Activated naive CD4-positive, alpha-beta T cell (primary cell): ENCODE measurements at places on chromosomes 12 and 14.

GRCh38 chr12:21650997-21651396 lies 6.6 kb downstream of the LDHB start:
- no peak for DNase-seq

GRCh38 chr14:82636426-82636825 lies 1102.8 kb upstream of the SEL1L start:
- no peak for DNase-seq

GRCh38 chr12:131729254-131729955 lies 18.5 kb downstream of the SFSWAP start:
- no peak for DNase-seq

DNA sequence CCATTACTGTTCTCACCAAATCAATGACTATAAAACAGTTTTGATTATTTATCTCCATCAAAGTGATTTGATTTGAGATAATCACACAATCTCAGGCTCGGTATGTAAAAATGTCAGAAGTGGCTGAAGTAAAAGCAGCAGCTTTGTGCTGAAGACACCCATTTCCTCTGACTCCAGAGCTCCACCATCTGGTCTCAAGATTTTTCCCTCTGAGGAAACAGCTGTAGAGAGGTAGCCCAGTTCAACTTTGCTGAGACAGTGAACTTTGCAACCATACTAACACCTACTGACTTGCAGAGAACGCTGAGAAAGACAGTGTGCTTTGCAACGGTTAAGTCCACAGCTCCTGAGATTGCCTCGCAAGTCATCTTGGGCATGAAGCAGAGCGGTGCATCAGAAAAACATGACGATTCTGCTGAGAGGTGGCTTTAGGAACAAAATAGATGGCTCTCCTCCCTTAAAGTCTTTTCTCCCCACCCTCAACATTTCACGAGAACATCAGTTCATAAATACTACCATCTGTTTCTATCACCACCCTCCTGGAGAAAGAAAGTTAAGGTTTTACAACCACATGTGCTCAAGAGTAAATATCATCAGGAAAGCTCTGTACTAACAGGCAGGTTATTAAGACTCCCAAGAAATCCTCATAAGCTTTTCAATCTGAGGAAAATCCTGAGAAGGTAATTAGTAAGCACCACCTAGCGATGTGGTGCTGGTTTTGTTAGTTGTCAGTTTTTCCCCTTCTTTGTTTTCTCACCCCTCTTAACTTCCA lies 34.8 kb downstream of the HIGD1C start:
- DNase-seq: no peak

- DNase-seq: no peak
Measured at GRCh38 chr12:31594681-31595080, 3.7 kb upstream of the DENND5B start.

DNA sequence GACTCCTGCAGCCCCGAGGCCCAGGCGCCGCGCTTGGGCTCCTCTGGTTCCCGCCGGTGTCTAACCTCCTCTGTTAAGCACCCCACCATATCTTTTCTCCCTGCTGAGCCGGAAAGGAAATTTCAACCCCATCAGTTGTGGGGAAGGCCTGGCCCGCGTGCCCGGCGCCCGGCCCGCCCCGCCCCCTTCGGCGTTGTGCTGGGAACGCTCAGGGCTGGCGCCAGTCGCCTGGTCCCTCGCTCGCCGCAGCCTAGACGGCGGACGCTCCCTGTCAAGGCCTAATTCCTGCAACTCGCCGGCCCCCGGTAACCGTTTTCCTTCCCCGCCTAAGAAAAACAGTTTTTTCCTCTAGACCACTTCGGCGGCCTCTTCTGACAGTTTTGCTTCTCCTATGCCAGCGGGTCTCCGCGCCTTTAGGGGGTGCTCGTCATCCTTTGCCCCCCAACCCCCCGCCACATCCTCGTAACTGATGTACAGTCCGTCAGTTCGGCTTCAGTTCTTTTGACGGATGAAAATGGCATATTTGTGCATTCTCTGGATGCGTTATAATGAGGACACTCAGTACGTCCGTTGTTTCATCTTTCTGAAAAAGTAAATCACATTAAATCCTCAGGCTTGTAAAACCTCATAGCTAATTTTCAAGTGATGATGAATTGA lies 506 bp upstream of the NAP1L1 start:
- peak; percentile 81 for DNase-seq

GRCh38 chr14:43786066-43786762 lies 720.9 kb downstream of the FSCB start:
- no peak for DNase-seq

GRCh38 chr14:77804592-77804991 lies 4.7 kb downstream of the ADCK1 start:
- DNase-seq: no peak

DNA sequence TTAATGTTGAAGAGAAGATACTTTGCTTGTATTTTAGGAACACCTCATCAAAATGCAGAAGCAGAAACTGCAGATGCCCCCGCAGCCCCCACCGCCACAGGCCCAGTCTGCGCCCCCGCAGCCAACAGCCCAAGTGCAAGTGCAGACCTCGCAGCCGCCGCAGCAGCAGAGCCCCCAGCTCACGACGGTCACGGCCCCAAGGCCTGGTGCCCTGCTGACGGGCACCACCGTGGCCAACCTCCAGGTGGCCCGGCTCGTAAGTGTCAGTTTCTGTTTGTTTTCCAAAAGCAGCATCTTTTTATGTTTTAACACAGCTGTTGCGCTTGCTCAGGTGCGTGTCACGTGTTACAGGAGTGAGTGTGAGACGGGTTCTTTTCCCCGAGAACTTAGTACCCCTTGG lies 79.5 kb downstream of the DDX51 start:
- no peak for DNase-seq

GRCh38 chr12:11681207-11681606 lies 31.7 kb downstream of the ETV6 start:
- no peak for DNase-seq

- no peak for DNase-seq
Measured at GRCh38 chr14:103928011-103928890, at the start of gene TDRD9. Gene TDRD9 (plus strand): TSS chr14:103928456. CDS start chr14:103928510, 54 bp downstream.

- DNase-seq: no peak
Measured at GRCh38 chr12:88142610-88142991, 494 bp downstream of the TMTC3 start.

GRCh38 chr14:54718046-54718445 lies 151.1 kb downstream of the SAMD4A start:
- DNase-seq: no peak

GRCh38 chr14:76191297-76191696 lies 39.6 kb downstream of the GPATCH2L start:
- DNase-seq: no peak

GRCh38 chr12:19303496-19303895 lies 135.8 kb upstream of the AEBP2 start:
- DNase-seq: no peak

- DNase-seq: no peak
Measured at GRCh38 chr14:29462321-29462720, 465.3 kb downstream of the PRKD1 start.

DNA sequence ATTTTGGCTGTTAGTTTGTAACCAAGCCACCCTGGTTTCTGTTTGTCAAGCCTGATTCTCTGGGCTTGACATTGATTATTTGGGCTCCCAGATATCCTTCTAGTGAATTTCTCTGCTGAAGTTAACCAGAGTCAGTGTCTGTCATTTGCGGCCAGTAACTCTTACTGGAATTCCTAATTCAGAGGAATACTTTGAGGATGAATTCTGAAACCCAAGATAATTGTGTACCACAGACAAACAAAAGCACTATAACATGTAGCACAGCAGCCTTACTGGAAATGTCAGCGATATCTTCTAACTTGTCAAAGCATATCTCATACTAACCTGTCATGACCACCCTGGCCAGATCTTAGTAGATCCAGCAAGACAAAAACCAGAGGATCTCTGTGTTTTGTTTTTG lies 84.4 kb upstream of the HIF1A start:
- no peak for DNase-seq

- no peak for DNase-seq
Measured at GRCh38 chr14:79354336-79354735, 857.0 kb downstream of the DIO2 start.

- DNase-seq: no peak
Measured at GRCh38 chr14:68376067-68376779, 416.6 kb downstream of the ZFP36L1 start.

GRCh38 chr12:114767906-114768722 lies 84.1 kb upstream of the TBX3 start:
- no peak for DNase-seq

DNA sequence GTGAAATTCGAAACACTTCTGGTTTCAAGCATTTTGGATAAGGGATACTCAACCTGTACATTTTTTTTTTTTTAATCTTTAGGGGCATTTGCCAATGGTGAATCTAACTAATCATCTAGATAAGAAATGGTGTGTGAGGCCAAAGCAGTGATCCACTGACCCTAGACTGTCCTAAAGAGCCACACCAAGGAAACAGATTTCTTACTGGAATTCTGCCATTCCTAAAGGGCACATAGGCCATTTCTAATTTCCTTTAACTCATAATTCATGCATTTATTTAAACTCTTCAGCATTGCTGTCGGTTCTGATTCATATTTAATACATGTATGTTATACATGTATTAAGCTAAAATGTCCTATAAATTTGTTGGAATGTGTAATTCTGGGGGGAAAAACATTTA lies 47.2 kb downstream of the FRS2 start:
- DNase-seq: no peak

GRCh38 chr12:82817368-82817767 lies 130.7 kb downstream of the TMTC2 start:
- DNase-seq: no peak

- no peak for DNase-seq
Measured at GRCh38 chr12:4211372-4211771, 62.2 kb upstream of the CCND2 start.

- DNase-seq: no peak
Measured at GRCh38 chr14:86481104-86481503, 951.2 kb downstream of the FLRT2 start.

GRCh38 chr12:1171657-1172408 lies 180.8 kb downstream of the ERC1 start:
- DNase-seq: no peak

GRCh38 chr14:68199554-68200151 lies 380.1 kb downstream of the RAD51B start:
- DNase-seq: no peak

- DNase-seq: no peak
Measured at GRCh38 chr12:98274430-98275130, 240.8 kb upstream of the TMPO start.

GRCh38 chr12:59084511-59085375 lies 164.4 kb upstream of the LRIG3 start:
- DNase-seq: no peak

- no peak for DNase-seq
Measured at GRCh38 chr14:104296388-104297312, 158.3 kb downstream of the KIF26A start.

GRCh38 chr14:50321009-50321660 lies 9.0 kb downstream of the DMAC2L start:
- DNase-seq: peak; percentile 27

- no peak for DNase-seq
Measured at GRCh38 chr12:5230156-5230555, 186.5 kb downstream of the KCNA5 start.

DNA sequence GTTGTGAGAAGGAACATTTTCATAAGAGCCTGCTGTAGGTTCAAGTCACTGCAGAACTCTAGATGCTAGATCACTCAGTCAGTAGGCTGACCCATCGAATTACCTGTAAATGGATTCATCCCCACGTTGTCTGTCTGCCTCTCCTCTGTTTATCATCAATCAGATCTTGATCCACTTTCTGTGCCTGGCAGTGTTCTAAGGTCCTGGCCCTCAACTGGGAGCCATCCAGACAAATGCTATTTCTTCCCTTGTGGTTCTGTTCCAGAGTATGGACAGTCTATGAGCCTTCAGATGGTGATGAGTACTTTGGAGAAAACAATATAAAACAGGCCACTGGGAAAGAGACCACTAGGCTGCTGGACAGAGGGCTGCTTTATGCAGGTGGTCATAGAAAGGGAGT lies 699.4 kb upstream of the TMEM132C start:
- DNase-seq: no peak

DNA sequence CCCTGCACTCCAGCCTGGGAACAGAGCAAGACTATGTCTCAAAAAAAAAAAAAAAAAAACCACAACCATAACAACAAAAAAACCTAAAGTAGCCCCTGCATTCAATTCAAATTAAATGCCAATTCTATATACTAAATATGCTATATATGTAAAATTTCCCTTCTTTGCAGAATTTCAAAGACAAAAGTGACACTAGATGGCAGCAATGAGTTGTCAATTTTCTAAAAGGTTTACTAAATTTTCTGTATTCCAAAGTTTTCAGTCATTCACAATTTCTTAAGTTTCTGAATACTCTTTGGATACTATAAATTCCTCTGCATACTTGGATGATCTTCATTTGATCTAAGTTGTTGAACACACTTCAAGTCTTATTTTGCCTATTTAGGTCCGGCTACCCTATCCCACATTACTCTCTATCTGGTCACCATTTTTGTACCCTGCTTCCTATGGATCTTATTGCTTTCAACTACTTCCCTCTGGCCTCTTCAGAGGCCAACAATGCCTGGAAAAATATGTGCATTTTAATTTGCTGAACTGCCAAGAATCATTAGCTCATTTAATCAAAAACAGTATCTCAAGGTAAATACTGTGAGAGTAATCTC lies 27.9 kb downstream of the HNRNPC start:
- no peak for DNase-seq

GRCh38 chr12:11672256-11673191 lies 23.1 kb downstream of the ETV6 start:
- no peak for DNase-seq

- DNase-seq: no peak
Measured at GRCh38 chr14:82667006-82667405, 1133.4 kb upstream of the SEL1L start.

- no peak for DNase-seq
Measured at GRCh38 chr12:112148031-112148513, 22.7 kb downstream of the TRAFD1 start.

GRCh38 chr12:107537464-107538119 lies 148.0 kb upstream of the PWP1 start:
- DNase-seq: no peak

- no peak for DNase-seq
Measured at GRCh38 chr14:50233951-50234250, 2.5 kb upstream of the SOS2 start.

GRCh38 chr12:99334285-99335056 lies 313.1 kb upstream of the GARIN6 start:
- no peak for DNase-seq

DNA sequence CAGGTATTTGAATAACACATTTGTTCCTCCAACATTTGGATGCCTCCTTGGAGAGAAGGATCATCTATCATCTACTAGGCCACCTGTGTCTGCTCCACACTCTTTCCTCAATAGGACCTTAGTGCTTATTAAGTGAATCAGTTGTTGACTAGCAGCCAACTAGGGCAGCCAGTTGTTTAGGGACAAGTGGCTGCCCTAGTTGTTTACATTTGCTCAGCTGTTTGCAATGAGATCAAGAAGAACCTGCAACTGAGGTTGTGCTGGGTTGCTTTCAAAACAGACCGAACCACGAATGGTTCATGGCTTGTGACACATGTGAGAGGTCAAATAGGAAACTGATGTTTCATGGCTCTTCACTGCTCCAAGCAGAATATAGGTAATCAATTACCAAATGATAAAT lies 53.8 kb downstream of the TMCC3 start:
- no peak for DNase-seq

GRCh38 chr14:75724414-75725204 lies 63.6 kb downstream of the TTLL5 start:
- no peak for DNase-seq
